ENCODE measurements at places on chromosomes 1 and 21.

GRCh38 chr1:85587841-85588240, 7.3 kb downstream of the CCN1 start:
- DNase-seq: peak; percentile 27

GRCh38 chr1:153612755-153613331, at the start of gene S100A16:
Gene S100A16 (minus strand): TSS chr1:153613137. CDS start chr1:153608151, 4,986 bp downstream.
- DNase-seq: peak; percentile 92

- DNase-seq: no peak
These were observed 298.4 kb downstream of the USP25 start for GRCh38 chr21:16028142-16028541.

- no peak for DNase-seq
These were observed 136.6 kb upstream of the VANGL1 start for GRCh38 chr1:115505148-115505571.
